Esophagus squamous epithelium (tissue), 5 donors: ENCODE measurements at places on chromosomes 6 and 20.

GRCh38 chr6:101435038-101435437 lies 41.5 kb downstream of the GRIK2 start:
- peaks cover 11% of the 10 kb centered on the region for H3K27me3 ChIP-seq
- no peak overlapping the region for H3K4me3 ChIP-seq
- H3K4me1 ChIP-seq = peaks cover 14% of the 10 kb centered on the region
- H3K27ac ChIP-seq = no peak overlapping the region
- no peaks in the 10 kb centered on the region for H3K36me3 ChIP-seq

GRCh38 chr6:70135219-70136160 lies 167.4 kb downstream of the COL9A1 start:
- H3K27me3 ChIP-seq = no peaks in the 10 kb centered on the region
- no peaks in the 10 kb centered on the region for H3K36me3 ChIP-seq
- DNase-seq = no peak
- H3K27ac ChIP-seq = no peak overlapping the region

GRCh38 chr6:42387336-42387735 lies 64.4 kb downstream of the TRERF1 start:
- DNase-seq = no peak
- H3K27me3 ChIP-seq = no peaks in the 10 kb centered on the region
- H3K4me3 ChIP-seq = no peak overlapping the region
- H3K4me1 ChIP-seq = no peaks in the 10 kb centered on the region
- no peaks in the 10 kb centered on the region for H3K36me3 ChIP-seq

GRCh38 chr20:61478094-61478493 lies 226.0 kb downstream of the CDH4 start:
- no peak overlapping the region for H3K4me3 ChIP-seq
- no peaks in the 10 kb centered on the region for H3K27me3 ChIP-seq
- H3K36me3 ChIP-seq = no peaks in the 10 kb centered on the region
- no peak overlapping the region for H3K27ac ChIP-seq

- peaks cover 46% of the 10 kb centered on the region for H3K4me1 ChIP-seq
- DNase-seq = no peak
- H3K27ac ChIP-seq = no peak overlapping the region
- no peaks in the 10 kb centered on the region for H3K36me3 ChIP-seq
- peaks cover 29% of the 10 kb centered on the region for H3K27me3 ChIP-seq
Measured at GRCh38 chr6:170182093-170182780, 108.6 kb downstream of the DLL1 start.
